Right atrium auricular region (tissue), 2 donors: ENCODE measurements at places on chromosomes 11 and 22.

GRCh38 chr11:103396237-103396636 lies 287.0 kb downstream of the DYNC2H1 start:
- no peak for DNase-seq
- H3K4me3 ChIP-seq: no peak overlapping the region
- no peaks in the 10 kb centered on the region for H3K4me1 ChIP-seq
- H3K36me3 ChIP-seq: peaks cover 9% of the 10 kb centered on the region
- H3K27me3 ChIP-seq: no peaks in the 10 kb centered on the region
- no peak overlapping the region for H3K27ac ChIP-seq

- peaks cover 19% of the 10 kb centered on the region for H3K4me1 ChIP-seq
- no peaks in the 10 kb centered on the region for H3K27me3 ChIP-seq
- no peak overlapping the region for H3K4me3 ChIP-seq
- peak overlapping the region; percentile 67 for H3K27ac ChIP-seq
- DNase-seq: no peak
Measured at GRCh38 chr22:18031695-18032454, 7.5 kb upstream of the MICAL3 start.

- H3K27ac ChIP-seq: no peak overlapping the region
- peak; percentile 64 for DNase-seq
- H3K27me3 ChIP-seq: no peaks in the 10 kb centered on the region
- H3K36me3 ChIP-seq: no peaks in the 10 kb centered on the region
- H3K4me1 ChIP-seq: no peaks in the 10 kb centered on the region
- no peak overlapping the region for H3K4me3 ChIP-seq
Measured at GRCh38 chr22:37310815-37311595, 28.7 kb downstream of the CYTH4 start.

GRCh38 chr11:121930004-121930965 lies 185.7 kb downstream of the BLID start:
- peak overlapping the region; percentile 1 for H3K4me3 ChIP-seq
- no peaks in the 10 kb centered on the region for H3K36me3 ChIP-seq
- H3K27ac ChIP-seq: peak overlapping the region; percentile 39
- no peaks in the 10 kb centered on the region for H3K27me3 ChIP-seq
- H3K4me1 ChIP-seq: peaks cover 20% of the 10 kb centered on the region
- DNase-seq: no peak

- no peak overlapping the region for H3K4me3 ChIP-seq
- DNase-seq: no peak
- no peaks in the 10 kb centered on the region for H3K27me3 ChIP-seq
- H3K36me3 ChIP-seq: no peaks in the 10 kb centered on the region
- H3K27ac ChIP-seq: no peak overlapping the region
Measured at GRCh38 chr11:70061734-70062133, 16.4 kb upstream of the ANO1 start.

DNA sequence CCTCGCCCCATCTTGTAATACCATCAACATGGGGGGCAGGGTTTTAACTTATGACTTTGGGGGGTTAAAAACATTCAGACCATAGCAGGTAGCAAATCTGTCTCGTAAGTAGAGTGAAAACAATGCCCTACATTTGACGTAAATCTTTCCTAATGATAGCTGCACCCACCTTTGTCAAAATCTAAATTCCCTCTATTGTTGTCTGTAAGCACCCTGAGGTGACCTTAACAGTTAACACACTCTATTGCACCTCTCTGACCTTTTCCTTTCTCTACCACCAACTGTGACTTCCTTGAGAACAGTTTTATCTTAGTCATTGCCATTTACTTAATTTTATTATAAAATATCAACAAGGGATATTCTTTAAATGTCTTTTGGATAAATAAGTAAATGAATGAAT lies 1024.9 kb upstream of the CNTN5 start:
- no peaks in the 10 kb centered on the region for H3K27me3 ChIP-seq
- H3K36me3 ChIP-seq: no peaks in the 10 kb centered on the region
- no peak for DNase-seq
- H3K4me1 ChIP-seq: no peaks in the 10 kb centered on the region

- no peak overlapping the region for H3K4me3 ChIP-seq
- H3K27me3 ChIP-seq: no peaks in the 10 kb centered on the region
- no peak for DNase-seq
- H3K36me3 ChIP-seq: peaks cover 70% of the 10 kb centered on the region
- no peak overlapping the region for H3K27ac ChIP-seq
- peaks cover 40% of the 10 kb centered on the region for H3K4me1 ChIP-seq
Measured at GRCh38 chr11:68438658-68439259, 21.8 kb upstream of the PPP6R3 start.

- H3K36me3 ChIP-seq: no peaks in the 10 kb centered on the region
- H3K4me3 ChIP-seq: no peak overlapping the region
- H3K27me3 ChIP-seq: no peaks in the 10 kb centered on the region
- DNase-seq: no peak
- H3K4me1 ChIP-seq: no peaks in the 10 kb centered on the region
Measured at GRCh38 chr22:49108636-49109315, 718.9 kb downstream of the BRD1 start.

DNA sequence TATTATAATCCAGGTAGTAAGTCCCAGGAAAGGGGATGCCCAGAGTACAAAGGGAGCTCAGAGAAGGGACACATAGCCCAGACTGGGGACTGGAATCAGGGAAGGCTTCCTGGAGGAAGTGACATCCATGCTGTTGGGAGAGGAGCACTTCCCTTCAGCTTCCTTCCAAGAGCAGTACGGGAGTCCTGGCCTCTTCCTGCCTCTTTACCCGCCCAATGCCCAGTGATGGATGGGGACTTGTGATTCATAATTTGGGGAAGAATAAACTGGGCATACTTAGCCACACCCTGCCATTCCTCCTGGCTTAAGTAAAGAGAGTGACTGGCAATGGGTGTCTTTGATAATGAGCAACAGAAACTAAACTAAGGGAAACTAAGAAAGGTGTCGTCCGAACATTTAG lies 11.5 kb downstream of the C11orf91 start:
- no peaks in the 10 kb centered on the region for H3K27me3 ChIP-seq
- no peaks in the 10 kb centered on the region for H3K36me3 ChIP-seq
- no peaks in the 10 kb centered on the region for H3K4me1 ChIP-seq
- no peak for DNase-seq
- H3K4me3 ChIP-seq: no peak overlapping the region
- peak overlapping the region; percentile 75 for H3K27ac ChIP-seq
